ENCODE measurements at places on chromosomes 16 and 17.

- DNase-seq: no peak
Observed at GRCh38 chr16:69131167-69131838, 1.1 kb downstream of the CHTF8 start.

DNA sequence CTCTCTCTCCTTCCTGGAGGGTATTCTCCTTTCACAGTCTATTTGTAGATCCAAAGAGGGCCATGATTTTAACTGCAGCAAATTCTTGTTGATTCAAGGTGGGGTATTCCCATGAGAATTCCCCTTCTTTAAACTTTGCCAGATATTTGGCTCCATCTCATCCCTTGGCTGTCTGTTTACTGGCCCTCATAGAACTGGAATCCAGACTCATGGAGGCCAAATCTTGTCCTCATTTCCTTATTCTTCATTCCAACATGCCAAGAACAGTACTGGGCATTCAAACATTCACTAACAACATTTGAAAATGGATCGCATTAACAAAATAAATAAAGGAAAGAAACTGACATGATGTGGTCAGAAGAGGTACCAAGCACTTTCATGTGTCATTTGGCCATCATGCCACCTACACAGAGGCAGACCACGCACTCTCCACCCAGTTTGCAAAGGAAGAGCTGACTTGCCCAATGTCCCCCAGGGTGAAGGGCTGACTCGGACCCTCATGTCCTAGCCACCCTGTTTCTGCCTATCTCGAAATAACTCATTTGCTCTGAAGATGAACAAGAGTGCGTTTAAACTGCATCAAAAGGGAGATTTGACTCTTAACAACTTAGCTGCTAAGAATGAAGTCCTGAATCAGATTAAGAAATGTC is 23.1 kb upstream of the SLC35B1 start:
- no peak for DNase-seq

DNA sequence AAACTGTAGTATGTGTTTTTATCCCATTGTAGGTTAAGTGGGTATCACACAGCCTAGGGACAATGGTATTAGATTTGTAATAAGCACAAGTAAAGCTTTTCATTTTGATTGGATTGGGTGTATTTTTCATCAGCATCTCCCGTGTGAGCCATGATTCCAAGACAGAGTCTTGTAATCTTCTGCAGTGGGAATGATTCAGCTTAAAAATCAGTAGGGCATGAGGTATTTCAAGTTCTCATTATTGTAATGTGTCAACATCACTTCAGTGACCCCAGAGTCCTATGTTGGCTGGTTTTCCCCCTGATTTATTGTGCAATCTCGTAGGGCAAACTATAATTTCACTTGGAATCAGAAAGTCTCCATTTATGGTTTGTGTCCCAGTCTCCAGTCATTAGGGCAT is 833.2 kb upstream of the RBFOX1 start:
- no peak for DNase-seq

DNA sequence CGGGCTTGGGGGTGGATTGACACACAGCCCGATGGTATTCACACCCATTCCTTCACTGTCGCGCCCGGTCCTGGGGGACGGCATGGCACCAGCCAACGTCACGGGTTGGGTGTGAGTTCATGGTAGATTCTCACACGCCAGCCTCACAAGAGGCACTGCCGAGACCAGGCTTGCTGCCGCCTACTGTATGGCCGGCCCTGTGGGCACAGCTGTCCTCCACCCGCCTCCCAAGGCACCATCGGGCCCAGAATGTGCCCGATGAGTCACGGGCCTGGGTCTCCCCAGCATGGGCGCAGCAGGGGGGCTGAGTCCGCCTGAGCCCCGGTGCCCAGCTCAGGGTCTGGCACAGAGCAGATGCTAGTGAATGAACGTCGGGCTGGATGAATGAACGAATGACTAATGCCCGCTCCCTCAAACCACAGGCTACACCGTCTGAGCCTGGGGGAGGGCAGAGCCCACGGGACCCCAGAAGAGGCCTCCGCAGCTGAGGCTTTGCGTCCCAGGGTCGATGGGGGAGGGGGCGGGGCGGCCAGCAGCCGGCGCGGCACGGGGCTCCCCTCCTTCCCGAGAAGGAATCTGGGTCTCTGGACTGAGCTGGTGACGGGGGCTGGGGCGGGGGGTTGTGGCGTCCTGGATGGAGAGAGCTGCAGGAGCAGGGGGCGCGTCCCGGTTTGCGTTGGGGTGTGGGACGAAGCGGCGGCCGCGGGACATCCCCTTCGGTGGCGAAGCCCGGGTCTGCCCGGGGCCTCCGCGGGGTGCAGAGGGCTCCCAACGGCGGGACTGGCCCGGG is 829 bp downstream of the PITPNM3 start:
- DNase-seq: peak; percentile 16

DNA sequence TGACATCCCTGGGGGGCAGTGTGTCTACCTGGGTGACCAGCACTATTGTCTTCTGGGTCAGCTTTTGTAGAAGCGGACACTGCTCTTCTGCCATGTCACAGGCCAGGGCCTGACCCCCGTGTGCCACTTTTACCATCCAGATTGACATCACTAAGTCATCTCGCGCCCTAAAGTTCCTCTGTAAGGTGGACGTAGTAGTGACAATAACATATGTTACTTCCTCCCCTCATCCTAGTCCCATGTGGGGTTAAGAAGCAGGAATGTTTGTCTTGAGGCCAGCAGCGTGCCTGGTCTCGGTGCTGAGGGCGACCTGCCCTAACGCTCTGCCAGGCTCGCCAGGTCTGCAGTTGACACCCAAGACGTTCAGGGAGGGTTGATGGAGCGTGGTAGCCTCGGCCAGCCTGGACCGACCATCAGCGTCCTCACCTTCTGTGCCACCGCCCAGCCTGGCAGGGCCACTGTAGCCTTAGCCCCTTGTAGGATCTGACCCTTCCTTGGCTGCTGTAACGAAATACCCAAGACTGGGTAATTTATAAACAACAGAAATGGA is 20.7 kb downstream of the GAA start:
- no peak for DNase-seq

DNA sequence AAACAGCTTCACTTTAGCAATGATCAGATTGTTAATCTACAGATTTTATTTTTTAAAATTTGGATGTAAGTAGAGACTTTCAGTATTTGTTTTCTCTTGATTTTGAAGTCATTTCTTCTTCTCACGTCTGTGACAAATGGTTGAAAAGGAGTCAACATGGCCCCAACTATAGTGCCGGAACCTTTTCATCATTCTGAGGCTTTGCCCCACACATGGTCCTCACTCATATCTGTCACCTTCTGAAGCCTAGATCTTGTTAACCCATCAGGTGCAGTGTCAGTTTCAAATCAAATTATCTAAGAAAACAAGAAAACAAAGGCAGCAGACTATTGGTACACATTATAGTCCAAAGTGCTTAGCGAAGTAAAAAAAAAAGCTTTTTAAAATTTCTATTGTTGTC is 124.1 kb downstream of the TRIM37 start:
- DNase-seq: no peak

GRCh38 chr16:87832741-87833502 is 36.4 kb downstream of the SLC7A5 start:
- peak; percentile 9 for DNase-seq

GRCh38 chr16:58492066-58492465 is 7.9 kb upstream of the NDRG4 start:
- no peak for DNase-seq

DNA sequence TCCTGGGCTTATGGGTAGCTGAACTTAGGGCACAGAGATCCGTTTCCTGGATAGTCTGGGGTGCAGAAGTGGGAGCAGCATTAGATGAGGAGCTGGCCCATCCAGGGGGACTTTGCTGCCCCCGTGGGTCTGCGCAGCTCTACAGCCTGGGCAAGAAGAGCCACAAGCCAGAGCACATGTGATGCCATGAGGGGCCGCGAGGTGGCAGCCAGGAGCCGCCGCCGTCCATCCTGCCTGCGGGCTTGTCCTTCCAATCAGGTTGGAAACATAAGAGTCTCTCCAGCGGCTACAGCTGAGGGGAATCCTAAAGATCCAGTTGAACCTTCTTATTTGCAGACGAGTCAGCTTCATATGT is 21.9 kb downstream of the C1QTNF1 start:
- DNase-seq: peak; percentile 74

- DNase-seq: no peak
Observed at GRCh38 chr16:87528690-87529579, 36.1 kb upstream of the ZCCHC14 start.

DNA sequence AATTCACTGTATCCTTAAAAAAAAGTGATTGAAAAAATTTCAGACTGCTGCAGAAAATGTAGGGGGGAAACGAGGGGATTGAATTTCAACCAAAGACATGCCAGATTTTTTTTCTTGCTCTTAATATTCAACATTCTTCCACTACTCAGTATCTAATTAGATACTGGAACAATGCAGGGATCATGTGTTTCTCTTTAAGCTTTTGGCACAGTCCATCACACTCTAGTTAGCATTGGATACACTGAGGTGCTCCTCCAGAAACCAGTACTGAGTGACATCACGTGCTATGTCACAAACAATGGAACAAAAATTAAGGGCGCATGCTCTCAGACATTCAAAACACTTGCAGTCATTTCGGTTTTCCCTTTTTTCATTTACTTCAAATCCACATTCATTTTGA is 298.6 kb upstream of the PSMD7 start:
- no peak for DNase-seq

GRCh38 chr16:81315271-81316175 is 761 bp downstream of the GAN start:
- DNase-seq: peak; percentile 57

- DNase-seq: no peak
Observed at GRCh38 chr16:75340741-75341491, 89.5 kb upstream of the BCAR1 start.

- peak; percentile 59 for DNase-seq
Observed at GRCh38 chr17:48012151-48012520, 25.5 kb downstream of the COPZ2 start.

GRCh38 chr17:27856676-27857432 is 36.3 kb downstream of the LYRM9 start:
- DNase-seq: no peak

DNA sequence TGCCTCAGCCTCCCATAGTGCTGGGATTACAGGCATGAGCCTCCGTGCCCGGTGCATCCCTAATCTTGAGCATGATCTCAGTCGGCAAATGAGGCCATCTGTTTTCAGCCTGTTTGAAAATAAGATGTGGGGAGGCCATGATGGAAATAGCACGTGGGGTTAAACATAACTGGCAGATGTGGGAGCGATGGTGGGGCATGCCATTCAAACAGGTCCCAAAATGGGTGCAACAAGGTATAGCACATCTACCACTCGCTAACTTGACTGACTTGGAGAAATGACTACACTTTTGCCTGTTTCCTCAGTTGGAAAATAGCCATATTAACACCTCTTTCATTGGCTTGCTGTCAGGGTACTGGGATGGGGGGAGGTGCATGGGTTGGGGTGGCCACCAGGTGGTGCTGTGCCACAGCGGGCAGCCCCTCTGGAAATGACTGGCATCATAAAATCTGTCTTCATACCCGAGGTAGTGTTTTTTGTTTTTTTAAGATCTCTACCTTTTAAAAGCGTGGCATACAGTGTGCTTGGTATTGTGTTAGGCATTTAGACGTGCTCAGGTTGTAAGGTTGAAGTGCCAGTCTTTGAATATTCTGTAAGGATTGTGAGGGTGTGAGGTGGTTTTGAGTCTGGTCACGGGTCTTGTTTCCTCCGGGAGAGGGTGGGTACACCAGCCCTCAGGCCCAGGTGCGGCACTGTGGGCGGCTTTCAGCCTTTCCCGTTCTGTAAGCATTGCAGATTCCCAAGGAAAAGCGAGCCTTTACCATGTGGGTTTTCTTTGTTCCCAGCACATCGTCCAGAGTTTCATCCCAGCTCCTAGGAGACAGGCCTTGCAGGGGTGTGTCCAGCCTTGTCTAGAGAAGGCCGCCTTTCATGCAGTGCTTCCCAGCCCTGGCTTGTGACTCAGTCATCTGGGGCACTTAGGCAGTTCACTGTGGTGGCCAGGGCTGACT is 2.9 kb upstream of the TTYH2 start:
- peak; percentile 81 for DNase-seq

GRCh38 chr16:56477096-56477878 is 25.9 kb downstream of the OGFOD1 start:
- peak; percentile 10 for DNase-seq

DNA sequence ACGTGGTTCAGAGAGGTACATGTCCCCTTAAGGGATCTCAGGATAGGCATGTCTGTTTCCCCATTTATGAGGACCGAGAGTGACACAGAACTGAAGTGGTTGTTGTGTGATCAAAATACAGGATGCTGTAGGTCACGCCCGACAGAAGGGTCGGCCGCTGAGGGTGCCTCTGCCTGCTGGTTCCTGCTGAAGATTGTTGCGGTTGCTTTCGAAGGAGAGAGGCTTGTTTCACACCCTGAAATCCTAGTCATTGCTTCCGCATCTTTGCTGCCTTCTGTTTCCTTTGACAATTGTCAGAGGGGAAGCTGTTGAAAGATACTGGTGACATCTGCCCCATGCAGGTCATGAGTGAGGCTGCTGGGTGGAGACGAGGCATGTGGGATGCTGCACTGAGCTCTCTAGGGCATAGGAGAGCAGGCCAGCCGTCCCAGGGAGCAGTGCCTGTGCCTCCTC is 3.8 kb upstream of the NAT9 start:
- peak; percentile 58 for DNase-seq
